A549 treated with Mapracorat at 1 μM for 4 hours (cell line): ENCODE measurements at places on chromosomes 5 and 9. TPM values are rescaled to one million over a fixed set of nuclear protein-coding genes. Genes with fewer than 3 reads are reported as not detected.

The TXNDC8 gene
- total RNA-seq, result not detected in 5 replicates

The POU5F2 gene
- 0.02 TPM in 1 of 5 replicates, not detected in the others for total RNA-seq

The PCDHGB5 gene
- total RNA-seq, result 1.6 to 2.6 TPM (median 2.2 TPM) in 5 replicates

The SPINK6 gene
- total RNA-seq, result 0.45 to 1.1 TPM (median 0.57 TPM) in 5 replicates

The IRX1 gene
- total RNA-seq, result not detected in 5 replicates

The GIN1 gene
- total RNA-seq, result 3.4 to 5.2 TPM (median 4.5 TPM) in 5 replicates

The MGAT1 gene
- total RNA-seq, result 68.0 to 90.7 TPM (median 86.9 TPM) in 5 replicates

The SMC2 gene
- 17.6 to 25.0 TPM (median 22.6 TPM) in 5 replicates for total RNA-seq

The KCNN2 gene
- total RNA-seq, result 0.08 to 0.15 TPM (median 0.11 TPM) in 4 of 5 replicates, not detected in the other

The IL9 gene
- not detected in 5 replicates for total RNA-seq

The FREM1 gene
- total RNA-seq, result not detected in 5 replicates

The CNTFR gene
- 0.13 to 0.15 TPM (median 0.14 TPM) in 3 of 5 replicates, not detected in the others for total RNA-seq

The INIP gene
- 14.7 to 24.5 TPM (median 16.6 TPM) in 5 replicates for total RNA-seq

The PCDHB14 gene
- 0.05 to 0.21 TPM (median 0.14 TPM) in 5 replicates for total RNA-seq

The IL4 gene
- not detected in 5 replicates for total RNA-seq

The IL13 gene
- total RNA-seq, result 0.11 to 0.14 TPM in 2 of 5 replicates, not detected in the others

The CDH9 gene
- not detected in 5 replicates for total RNA-seq

The RANBP3L gene
- not detected in 5 replicates for total RNA-seq

The LRRC70 gene
- 0.12 to 0.31 TPM (median 0.30 TPM) in 3 of 5 replicates, not detected in the others for total RNA-seq

The CDC25C gene
- 8.2 to 11.9 TPM (median 10.5 TPM) in 5 replicates for total RNA-seq

The TAS2R1 gene
- total RNA-seq, result not detected in 5 replicates

The QRFP gene
- not detected in 5 replicates for total RNA-seq

The FPGS gene
- total RNA-seq, result 45.2 to 55.1 TPM (median 50.8 TPM) in 5 replicates

The C5orf46 gene
- 0.29 to 0.44 TPM in 2 of 5 replicates, not detected in the others for total RNA-seq

The INSL4 gene
- total RNA-seq, result 13.9 to 20.2 TPM (median 15.8 TPM) in 5 replicates

The TNFSF8 gene
- not detected in 5 replicates for total RNA-seq

The DDX41 gene
- 105 to 149 TPM (median 139 TPM) in 5 replicates for total RNA-seq

The TRIM32 gene
- total RNA-seq, result 20.2 to 25.1 TPM (median 23.3 TPM) in 5 replicates

The ZNG1F gene
- 20.1 to 40.1 TPM (median 28.8 TPM) in 5 replicates for total RNA-seq

The TLX3 gene
- total RNA-seq, result not detected in 5 replicates

The RAD17 gene
- total RNA-seq, result 15.3 to 18.0 TPM (median 16.6 TPM) in 5 replicates

The ABLIM3 gene
- 21.7 to 27.2 TPM (median 21.9 TPM) in 5 replicates for total RNA-seq

The PLGRKT gene
- total RNA-seq, result 19.2 to 28.2 TPM (median 23.7 TPM) in 5 replicates

The FOXD4L4 gene
- total RNA-seq, result 0.08 TPM in 1 of 5 replicates, not detected in the others

The ZNF300 gene
- total RNA-seq, result 2.3 to 2.8 TPM (median 2.3 TPM) in 5 replicates

The SPINK7 gene
- total RNA-seq, result not detected in 5 replicates

The IFNA10 gene
- not detected in 5 replicates for total RNA-seq

The BNC2 gene
- 4.1 to 6.7 TPM (median 5.2 TPM) in 5 replicates for total RNA-seq

The PCDHA13 gene
- 0.05 to 0.06 TPM in 2 of 5 replicates, not detected in the others for total RNA-seq

The CBY3 gene
- total RNA-seq, result not detected in 5 replicates

The PCDHB16 gene
- total RNA-seq, result 0.05 to 0.08 TPM (median 0.05 TPM) in 4 of 5 replicates, not detected in the other

The INSL6 gene
- not detected in 5 replicates for total RNA-seq

The HK3 gene
- total RNA-seq, result not detected in 5 replicates

The FAT2 gene
- 0.04 TPM in 1 of 5 replicates, not detected in the others for total RNA-seq

The SHISAL2B gene
- not detected in 5 replicates for total RNA-seq

The BARHL1 gene
- 0.07 TPM in 1 of 5 replicates, not detected in the others for total RNA-seq

The IRGM gene
- 0.15 to 0.36 TPM (median 0.25 TPM) in 4 of 5 replicates, not detected in the other for total RNA-seq

The SLC25A2 gene
- total RNA-seq, result not detected in 5 replicates

The ADGRV1 gene
- total RNA-seq, result 0.44 to 1.1 TPM (median 0.71 TPM) in 5 replicates
